ENCODE measurements at places on chromosomes 7 and 10.
A peak's percentile ranks its signal among the peaks of the same experiment; 100 is the strongest.

DNA sequence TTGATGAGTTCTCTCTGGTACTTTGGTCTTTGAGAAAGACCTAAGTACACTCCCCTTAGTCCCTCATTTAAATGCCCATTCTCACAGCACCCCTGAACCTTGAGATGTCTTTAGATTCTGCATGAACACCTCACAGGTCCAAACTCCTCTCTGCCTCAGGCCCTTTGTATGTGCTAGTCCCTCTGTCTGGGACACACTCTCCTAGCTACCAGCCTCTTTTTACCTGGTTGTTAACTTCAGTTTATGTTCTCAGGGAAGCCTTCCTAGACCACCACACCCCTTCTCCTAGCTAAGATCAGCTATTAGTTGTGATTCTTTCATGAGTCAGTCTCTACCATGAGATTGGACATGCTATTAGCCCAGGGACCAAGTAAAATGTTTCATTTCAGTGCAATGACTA, 86.4 kb downstream of the PLCE1 start:
- no peak for DNase-seq

DNA sequence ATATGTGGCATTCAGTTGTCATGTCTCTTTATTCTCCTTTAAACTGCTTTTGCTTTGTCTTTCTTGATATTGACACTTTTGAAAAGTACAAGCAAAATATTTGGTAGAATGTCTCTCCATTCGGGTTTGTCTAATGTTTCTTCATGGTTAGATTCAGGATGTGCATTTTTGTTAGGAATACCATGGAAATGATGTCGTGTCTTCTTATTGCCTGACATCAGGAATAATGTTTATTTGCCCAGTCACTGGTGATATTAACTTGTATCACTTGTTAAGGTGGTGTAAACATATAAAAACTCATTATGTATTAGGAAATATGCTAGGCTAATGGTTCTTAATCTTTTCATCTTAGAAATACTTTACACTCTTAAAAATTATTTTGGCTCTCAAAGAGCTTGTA, 43.4 kb downstream of the CDK1 start:
- no peak for DNase-seq

DNA sequence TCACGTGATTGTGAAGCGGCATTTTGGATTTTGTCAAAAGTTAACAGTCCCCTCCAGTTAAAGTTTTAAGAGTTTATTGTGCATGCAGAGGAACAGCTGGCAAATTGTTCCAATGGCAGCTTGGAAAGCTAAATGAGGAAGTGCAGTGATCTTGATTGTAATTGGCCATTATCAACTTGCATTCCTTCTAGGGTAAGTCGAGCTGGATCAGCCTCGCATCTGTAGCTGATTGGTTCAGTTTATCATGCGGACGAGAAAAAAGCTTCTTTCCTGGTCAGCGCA, 566 bp downstream of the ZNF789 start:
- DNase-seq = no peak

- DNase-seq = no peak
These were observed 3.5 kb downstream of the ANKRD1 start for GRCh38 chr10:90917238-90917967.

DNA sequence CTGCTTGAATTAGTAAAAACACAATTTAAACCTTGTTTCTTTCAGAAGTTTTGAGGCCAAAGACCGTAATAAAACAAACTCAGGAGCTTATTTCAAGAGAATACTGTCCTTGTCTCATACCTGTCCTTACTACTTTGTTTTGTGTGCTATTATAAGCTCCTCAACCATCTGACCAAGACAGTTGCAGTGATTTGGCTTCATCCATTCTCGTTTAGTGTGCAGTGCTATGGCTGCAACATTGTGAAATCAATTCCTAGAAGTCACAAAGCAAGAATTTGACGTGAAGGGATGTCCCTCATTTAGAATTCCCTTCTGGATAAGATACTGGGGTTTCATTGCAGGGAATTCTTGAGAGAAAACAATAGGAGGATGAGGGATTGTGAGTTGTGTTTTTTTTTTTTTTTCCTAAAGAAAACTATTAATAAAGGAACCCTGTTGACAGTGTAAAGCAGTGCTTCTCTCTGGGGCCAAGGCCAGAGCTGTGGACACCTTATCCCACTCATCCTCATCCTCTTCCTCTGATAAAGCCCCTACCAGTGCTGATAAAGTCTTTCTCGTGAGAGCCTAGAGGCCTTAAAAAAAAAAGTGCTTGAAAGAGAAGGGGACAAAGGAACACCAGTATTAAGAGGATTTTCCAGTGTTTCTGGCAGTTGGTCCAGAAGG, at the start of gene OIT3:
TSS of gene OIT3 (plus strand) at position 604 of the 663 bp plus-strand sequence. CDS start 60 bp downstream, outside the sequence.
- DNase-seq = no peak

GRCh38 chr7:13979671-13980435, 9.6 kb downstream of the ETV1 start:
- DNase-seq = no peak

DNA sequence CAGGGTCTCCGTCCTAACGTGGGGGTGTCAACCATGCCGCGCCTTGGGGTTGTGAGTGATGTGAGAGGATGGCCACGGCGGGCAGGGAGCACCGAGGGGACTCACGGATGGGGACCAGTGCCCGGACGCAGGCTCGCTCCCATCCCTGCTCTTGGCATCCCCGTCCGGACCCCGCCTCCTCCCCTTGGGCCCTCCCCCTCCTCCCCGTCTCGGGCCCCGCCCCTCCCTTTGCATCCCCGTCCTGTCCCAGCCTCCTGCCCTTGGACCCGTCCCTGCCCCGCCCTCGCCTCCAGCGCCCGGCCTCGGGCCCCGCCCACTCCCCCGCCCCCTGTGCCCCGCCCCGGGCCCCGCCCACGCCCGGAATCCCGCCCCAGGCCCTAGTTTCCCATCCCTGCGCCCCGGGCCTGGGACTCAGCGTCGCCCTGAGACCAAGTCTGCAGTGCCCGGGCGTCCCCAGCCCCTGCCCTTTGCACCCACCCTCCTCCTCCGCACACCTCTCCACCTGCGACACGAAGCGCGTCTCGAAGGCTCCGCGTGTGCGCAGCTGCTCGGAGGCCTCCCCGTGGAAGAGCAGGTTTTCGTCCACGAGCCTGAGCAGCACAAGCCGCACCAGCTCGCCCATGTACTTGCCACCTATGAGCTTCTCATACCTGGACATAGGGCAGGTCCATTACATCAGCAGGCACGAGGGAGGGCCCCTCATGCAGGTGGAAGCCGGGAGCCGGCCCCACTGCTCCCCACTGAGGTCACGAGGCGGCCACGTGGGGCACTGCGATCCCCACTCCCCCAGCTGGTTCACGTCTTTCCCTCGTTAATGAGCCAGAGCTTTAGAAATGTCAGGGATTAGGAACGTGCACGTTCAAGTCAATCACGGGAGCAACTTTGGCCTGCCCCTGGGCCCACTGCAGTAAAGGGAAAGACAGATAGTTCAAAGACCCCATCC, 5.1 kb upstream of the MYL7 start:
- peak; percentile 58 for DNase-seq

DNA sequence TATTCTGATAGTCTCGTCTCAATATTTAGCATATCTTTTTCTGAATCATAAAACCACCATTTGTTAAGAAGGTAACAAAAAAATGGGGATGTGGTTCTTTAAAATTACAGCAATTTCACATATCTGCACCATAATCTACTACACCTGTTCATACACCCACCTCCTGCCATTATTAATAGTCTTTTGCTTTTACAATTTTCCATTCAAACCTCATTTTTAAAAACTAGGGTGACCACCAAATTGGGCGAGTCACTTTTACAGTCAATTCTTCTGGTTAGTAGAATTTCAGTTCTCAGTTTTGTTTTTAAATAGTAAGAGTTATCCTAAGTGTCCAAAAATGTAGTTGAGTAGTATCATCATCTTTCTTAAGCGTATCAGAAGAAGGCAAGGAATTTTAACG, 48.4 kb upstream of the GSAP start:
- DNase-seq = no peak

DNA sequence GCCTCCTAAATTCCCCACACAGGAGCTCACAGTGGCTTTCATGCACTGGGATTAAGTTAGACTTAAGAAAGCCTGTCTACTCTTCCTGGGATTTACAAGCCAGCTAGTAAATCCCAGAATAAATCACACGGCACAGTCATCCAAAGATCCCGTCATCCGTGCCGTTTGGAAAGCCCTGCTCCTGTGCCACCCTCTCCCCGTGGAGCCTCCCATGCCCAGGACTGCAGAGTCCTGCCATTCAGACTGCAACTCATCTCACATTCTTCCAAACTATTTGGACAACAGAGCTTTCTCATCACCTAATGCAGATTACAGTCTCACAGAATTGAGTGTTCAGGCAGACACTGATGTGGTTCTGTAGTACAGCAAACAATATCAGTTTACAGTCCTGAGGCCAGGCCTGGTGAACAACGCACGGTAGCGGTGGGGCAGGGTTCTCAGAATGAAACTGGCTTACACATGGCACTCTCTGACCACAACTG, 166.5 kb downstream of the EGFR start:
- DNase-seq = no peak

DNA sequence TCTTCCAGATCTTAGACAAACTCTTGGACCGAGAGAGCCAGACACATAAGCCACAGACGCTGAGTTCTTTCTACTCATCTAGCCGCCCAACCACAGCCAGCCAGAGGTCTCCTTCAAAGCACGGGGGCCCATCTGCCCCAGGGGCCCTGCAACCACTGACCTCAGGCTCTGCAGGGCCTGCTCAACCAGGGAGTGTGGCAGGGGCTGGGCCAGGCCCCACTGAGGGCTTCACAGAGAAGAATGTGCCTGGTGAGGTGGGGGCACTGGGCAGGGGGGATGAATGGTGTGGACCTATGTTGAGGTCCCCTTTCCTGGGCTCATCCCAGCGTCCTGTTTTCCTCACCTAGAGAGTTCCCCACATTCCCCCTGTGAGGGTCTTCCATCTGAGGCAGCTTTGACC, 11.4 kb downstream of the ZSWIM8 start:
- no peak for DNase-seq

- no peak for DNase-seq
These were observed 255.9 kb downstream of the DNAJB9 start for GRCh38 chr7:108825581-108825909.

GRCh38 chr7:34752929-34753328, 94.9 kb downstream of the NPSR1 start:
- DNase-seq = no peak

GRCh38 chr7:141486959-141487358, 64.3 kb upstream of the AGK start:
- DNase-seq = no peak

- DNase-seq = no peak
These were observed 55.3 kb downstream of the TBATA start for GRCh38 chr10:70729763-70730357.

DNA sequence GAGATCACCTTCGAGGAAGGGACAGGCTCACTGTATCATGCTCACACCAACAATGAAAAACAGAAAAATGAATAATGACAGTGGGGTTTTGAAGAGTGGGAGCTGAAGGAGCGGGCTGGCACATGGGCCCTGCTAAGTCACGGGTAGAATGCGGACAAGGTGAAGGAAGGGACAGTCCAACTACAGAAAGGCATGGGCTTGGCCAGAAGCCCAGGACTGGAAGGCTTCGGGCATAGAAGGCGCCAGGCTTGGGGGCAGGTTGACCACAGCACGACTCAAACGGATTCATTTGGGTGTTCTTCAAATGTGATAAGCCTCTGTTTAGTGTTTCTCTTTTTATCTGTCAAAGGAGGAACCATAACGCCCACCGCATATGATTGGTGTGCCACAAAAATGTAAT, 509.5 kb downstream of the CCSER2 start:
- no peak for DNase-seq

All from nucleus accumbens (tissue), 56 donors.